ENCODE measurements at places on chromosomes 16 and 17. TPM values are rescaled to one million over a fixed set of nuclear protein-coding genes. Genes with fewer than 3 reads are reported as not detected.

Gene CETP
- 4.1 TPM for polyA plus RNA-seq

Gene KRT12
- polyA plus RNA-seq = not detected

Gene KRT9
- polyA plus RNA-seq = not detected

Gene NPIPB6
- polyA plus RNA-seq = not detected

Gene LGALS9B
- polyA plus RNA-seq = not detected

Gene TBC1D16
- polyA plus RNA-seq = 3.4 TPM

Gene CNTNAP1
- 0.08 TPM for polyA plus RNA-seq

Gene WSCD1
- 0.95 TPM for polyA plus RNA-seq

Gene ASPHD1
- 0.28 TPM for polyA plus RNA-seq

Gene TPSB2
- polyA plus RNA-seq = 0.24 TPM

Gene FBXW10
- 0.25 TPM for polyA plus RNA-seq

Gene SCGB1C2
- polyA plus RNA-seq = not detected

Gene KRT13
- 2.8 TPM for polyA plus RNA-seq

Gene ZSCAN10
- not detected for polyA plus RNA-seq

Gene MFSD6L
- polyA plus RNA-seq = not detected

Gene RAB11FIP4
- 3.5 TPM for polyA plus RNA-seq

Gene CDH8
- not detected for polyA plus RNA-seq

Gene EPN3
- 0.06 TPM for polyA plus RNA-seq

Gene BTBD17
- not detected for polyA plus RNA-seq

GRCh38 chr17:82881900-82882714, 42.3 kb upstream of the ZNF750 start:
- no peak for DNase-seq

DNA sequence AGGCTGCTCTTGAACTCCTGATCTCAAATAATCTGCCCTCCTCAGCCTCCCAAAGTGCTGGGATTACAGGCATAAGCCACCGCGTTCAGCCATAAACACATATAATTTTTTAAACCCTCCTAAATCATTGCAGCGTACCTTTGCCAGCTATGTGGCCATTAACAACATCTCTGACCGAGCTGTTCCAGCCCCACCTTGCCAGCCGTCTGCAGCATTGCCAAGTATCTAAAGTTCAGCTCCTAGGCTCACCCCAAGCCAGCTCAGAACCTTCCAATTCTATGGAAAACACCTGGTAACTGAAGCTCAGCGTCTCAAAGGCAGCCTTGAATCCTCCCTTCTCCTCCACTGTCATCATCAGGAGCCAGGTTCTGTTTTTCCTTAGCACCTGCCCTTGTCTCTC, 5.1 kb upstream of the MEIOB start:
- DNase-seq = no peak

- DNase-seq = no peak
Measured at GRCh38 chr16:79263425-79263824, 337.1 kb downstream of the MAF start.

DNA sequence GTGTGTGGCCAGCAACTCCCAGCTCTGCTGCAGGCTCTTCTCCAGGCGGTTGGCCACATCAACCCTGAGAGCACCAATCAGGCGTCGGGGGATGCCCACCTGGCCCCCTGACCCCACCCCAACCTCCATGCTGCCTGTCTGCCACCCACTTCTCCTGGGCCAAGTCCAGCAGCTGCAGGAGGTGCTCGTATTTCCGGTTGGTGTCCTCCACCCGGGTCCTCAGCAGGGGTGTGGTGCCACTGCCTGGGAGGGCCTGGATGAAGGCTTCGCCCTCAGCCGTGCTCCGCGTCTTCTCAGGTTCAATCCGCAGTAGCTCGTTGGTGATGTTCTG, 44.6 kb downstream of the UBN1 start:
- DNase-seq = no peak

DNA sequence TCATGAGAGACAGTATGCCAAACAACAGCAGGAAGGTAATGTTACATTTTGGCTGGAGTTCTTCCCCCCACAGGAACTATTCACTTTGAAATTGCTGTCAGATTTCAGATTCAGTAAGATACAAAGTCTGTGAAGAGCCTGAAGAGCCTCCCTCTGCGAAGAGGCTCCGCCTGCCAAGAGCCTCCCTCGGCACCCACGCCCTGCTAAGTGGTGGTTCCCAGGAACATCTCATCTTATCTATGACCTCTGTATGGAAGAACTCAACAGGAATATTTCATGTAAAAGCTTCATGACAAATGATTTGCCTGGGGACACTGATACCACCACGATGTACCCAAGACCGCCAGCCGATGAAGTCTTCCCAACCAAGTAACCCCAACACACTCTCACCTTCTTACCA, 3.2 kb downstream of the ZC3H7A start:
- DNase-seq = no peak

DNA sequence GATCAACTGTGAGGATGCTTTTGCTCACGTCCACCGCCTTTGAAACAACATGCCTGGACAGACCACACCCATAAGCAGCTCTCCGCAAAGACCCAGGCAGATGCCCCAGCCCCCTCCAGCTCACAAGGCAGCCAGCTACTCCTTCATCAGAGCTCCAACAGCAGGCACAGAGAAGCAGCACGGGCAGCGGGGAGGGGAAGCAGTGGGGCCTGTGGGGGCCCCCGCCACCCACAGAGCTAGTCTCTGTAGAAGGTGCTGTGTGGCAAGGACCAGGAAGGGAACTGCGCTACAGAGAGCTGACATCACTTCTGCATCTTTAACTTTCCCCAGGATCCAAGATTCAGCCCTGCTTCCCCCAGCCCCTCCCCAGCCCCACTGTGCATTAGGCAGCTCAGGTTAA, 10.0 kb upstream of the SCNN1G start:
- no peak for DNase-seq

DNA sequence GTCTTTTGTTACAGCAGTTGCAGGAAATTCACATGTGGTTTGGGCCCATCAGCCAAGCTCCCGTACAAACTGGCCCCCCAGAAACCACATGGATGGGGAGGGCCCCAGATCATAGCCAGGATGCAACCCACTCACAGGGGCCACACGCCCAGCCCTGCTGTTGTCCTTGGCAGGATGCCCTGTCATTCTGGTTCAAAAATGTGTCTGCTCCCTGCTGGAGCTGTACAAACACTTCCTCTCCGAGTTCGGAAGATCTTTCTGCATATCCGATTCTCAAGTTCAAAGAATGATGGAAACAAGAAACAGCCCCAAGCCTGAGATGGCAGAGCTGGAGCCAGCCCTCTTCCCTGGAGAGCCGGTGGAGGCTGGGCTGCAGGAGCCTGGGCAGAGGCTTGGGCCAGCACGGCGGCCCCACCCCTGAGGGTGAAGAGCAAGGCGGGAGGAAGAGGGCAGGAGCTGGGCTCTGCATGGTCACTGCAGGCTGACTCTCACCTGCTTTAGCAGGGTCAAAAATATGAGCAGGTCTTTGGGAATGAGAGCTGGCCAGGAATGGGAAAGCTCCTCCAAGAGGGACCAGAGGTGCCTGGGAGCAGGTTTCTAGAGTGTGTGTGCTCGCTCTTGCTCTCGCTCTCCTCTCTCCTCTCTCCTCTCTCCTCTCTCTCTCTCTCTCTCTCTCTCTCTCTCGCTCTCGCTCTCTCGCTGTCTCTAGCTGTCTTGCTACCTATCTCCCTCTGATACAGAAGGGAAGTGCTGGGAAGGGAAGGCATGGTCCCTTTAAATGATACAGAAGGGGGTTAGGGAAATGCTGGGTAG, 34.7 kb upstream of the ENPP7 start:
- DNase-seq = no peak

- DNase-seq = no peak
Measured at GRCh38 chr17:43143201-43143600, 18.0 kb upstream of the BRCA1 start.

DNA sequence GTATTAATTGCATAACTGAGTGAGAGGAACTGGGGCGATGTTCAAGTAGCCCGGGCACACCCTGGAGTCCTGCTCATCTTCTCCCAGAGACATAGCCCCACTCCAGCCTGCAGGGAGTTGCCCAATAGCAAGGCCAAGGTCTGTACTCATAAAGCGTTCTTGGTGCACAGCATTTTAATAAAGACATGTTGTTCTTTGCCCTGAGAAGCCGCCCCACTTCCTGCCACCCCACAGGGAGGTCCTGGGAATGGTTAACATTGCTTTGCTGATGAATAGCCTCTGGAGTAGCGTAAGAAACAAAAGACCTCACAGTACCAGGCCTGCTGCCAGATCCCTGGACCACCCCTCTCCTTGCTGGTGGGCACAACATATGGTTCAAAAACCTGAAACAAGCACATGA, 21.6 kb upstream of the CDH1 start:
- DNase-seq = no peak

GRCh38 chr17:36705874-36706731, 104.7 kb downstream of the MRM1 start:
- DNase-seq = peak; percentile 55

DNA sequence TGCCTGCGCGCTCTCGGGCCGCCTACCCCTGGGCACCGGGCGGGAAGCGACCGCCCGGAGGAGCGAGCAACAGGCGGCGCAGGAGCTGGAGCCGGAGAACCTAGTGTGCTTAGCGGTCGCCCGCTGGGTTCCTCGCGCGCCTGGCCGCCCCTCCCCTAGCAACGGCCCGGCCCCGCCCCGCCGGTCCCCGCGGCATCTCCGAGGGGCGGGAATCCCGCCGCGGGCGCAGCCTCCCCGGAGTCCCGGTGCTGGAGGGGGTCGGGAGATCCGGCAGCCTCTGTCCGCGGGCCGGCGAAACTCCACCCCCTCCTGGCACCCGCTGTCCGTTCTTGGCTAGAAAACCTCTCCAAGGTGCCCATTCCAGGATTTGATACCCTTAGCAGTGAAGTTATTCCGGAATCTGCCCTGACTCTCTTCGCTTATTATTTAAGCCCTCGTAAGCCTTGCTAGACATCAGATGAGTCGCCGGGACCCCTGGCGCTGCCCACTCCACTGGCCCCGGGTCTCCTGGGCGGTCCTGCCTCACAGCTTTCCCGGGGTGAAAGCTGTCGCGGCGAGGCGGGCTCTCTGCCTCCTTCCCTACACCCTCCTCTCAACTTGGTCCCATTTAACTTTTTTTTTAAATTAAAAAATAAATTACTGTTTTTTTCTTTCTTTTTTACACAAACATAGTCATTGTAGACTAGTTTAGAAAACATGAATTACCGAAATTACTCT, at the start of gene RPRML:
Gene RPRML (minus strand): TSS at position 107 of the 717 bp plus-strand sequence. CDS start 246 bp downstream, outside the sequence.
- no peak for DNase-seq

- DNase-seq = no peak
Measured at GRCh38 chr17:3815122-3815521, 14.1 kb upstream of the ITGAE start.

- DNase-seq = no peak
Measured at GRCh38 chr17:27560668-27561067, 70.3 kb upstream of the LGALS9 start.

- no peak for DNase-seq
Measured at GRCh38 chr16:29650771-29651170, 12.3 kb upstream of the SPN start.

GRCh38 chr17:31494259-31495021, 103.0 kb downstream of the RAB11FIP4 start:
- no peak for DNase-seq

DNA sequence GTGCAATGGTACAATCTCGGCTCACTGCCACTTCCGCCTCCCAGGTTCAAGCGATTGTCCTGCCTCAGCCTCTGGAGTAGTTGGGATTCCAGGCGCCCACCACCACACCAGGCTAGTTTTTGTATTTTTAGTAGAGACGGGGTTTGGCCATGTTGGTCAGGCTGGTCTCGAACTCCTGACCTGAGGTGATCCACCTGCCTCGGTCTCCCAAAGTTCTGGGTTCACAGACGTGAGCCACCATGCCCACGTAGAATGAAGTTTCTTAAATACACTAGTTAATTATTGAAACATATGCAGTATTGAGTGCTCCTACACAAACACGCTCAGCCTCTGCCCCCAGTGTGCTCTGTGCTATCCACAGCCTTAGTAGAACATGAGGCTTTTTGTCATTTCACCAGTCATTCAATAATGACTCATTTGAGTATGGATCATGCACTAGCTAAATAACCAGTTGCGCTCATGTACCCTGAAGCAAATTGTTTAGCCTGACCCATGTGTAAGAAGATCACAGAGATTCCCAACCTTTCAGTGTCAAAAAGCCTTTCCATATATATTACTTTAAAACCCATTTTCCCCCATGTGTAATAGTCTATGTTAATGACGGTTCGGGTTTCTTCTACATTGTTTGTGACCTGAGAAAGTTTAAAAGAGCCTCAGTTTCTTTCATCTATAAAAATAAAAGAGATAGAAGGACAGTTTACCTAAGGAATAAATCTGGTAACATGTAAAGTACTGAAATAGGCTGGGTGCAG, 49.7 kb downstream of the TUBD1 start:
- no peak for DNase-seq

DNA sequence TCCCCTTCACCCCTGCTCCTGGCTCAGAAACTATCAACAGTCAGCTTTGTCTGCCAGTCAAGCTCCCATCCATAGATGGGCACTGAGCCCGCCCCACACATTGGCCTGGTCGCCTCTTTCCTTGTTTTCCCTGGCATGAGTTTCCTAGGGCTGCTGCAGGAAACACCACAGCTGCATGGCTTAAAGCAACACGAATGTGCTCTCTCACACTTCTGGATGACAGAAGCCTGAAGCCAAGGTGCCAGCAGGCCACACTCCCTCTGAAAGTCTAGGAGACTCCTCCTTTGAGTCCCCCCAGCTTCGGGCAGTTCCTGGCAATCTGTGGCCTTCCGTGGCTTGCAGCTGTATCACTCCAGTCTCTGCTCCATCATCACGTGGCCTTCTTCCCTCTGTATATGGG, 69.9 kb downstream of the TBC1D16 start:
- DNase-seq = no peak

DNA sequence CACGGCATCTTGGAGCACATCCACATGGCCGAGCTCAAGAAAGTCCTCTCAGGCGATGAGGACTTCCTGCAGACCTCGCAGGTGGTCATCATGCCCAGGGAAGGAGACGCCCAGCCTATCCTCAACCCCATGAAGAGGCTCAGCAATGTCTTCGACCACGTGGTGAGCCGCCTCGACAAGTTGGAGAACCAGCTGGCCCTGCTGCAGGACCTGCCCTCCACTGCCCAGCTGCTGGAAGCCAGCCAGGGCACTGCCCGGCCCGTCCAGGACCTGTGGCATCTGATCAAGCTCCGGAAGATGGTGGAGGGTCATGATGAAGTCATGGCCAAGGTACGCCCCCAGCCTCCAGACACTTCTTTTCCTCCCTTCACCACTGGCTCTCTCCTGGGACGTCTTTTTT, 440 bp downstream of the C16orf96 start:
- DNase-seq = no peak

Data from liver (tissue), 10 donors.